NCI-H1105 (cell line): ENCODE measurements at places on chromosomes 13 and 19.

DNA sequence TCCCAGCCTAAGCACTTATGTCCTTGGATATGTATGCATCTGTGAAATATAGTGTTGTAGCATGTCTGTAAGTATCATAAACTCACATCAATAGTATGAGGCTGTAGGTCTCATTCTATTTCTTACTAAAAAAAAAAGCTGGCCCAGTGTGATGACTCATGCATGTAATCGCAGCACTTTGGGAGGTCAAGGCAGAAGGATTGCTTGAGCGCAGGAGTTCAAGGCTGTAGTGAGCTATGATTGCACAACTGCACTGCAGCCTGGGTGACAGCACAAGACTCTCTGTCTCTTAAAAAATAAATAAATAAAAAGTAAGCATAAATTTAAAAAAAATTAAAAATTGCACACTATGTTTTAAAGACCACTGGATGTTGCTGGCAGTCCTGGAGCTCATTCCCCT is 79.1 kb upstream of the SPATA13 start:
- DNase-seq: no peak

GRCh38 chr19:41447732-41448332 is 4.9 kb downstream of the ERICH4 start:
- DNase-seq: no peak

DNA sequence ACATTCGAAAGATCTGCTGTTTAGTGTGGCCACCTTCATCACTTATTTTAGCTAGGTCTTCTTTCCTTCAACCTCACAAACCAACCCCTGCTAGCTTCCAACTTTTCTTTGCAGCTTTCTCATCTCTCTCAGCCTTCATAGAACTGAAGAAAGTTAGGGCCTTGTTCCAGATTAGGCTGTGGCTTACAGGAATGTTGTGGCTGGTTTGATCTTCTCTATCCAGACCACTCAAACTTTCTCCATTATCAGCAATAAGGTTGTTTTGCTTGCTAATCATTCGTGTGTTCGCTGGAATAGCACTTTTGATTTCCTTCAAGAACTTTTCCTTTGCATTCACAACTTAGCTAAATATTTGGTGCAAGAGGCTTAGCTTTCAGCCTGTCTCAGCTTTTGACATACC is 44.7 kb downstream of the CARS2 start:
- no peak for DNase-seq

DNA sequence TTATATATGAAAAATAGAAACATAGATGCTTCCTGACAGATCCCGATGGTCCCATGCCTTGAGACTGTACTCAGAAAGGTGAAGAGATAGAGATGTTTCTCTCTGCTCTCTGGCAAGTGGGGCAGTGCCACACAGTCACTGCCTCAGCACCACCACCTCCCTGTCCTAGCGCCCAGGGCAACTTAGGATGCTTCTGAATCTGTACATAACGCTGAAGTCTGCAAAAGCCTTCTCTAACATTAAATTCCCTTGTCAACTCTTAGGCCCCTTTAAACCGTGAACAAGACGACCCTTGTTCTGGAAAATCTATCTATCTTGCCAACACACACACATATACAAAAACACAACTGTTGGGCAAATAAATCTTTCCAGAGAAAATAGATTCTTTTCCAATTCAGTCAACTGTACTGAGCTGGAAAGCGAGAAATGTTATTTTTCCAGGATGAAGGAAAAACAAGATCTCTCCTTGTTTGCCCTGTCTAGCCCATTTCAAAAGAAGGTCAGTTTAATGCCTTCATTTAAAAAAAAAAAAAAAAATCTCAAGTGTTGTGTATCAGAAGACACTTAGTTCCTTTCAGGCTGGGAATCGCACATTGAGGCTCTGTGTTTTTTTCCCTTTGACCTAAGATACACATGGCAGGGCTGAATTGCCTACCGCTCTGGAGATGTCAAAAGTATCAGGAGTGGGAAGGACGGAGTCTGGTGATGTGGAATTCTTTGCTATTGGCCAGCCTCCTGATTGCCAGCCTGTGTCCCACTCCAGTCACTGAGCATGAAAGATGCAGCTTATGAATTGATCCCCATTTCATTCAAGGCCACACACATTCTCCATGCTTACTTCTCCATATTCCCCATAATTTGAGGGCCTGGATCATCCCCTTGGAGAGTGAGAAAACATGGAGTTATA is 241.4 kb downstream of the LACC1 start:
- no peak for DNase-seq

GRCh38 chr19:2034729-2035589 is 16.1 kb downstream of the MKNK2 start:
- DNase-seq: no peak

DNA sequence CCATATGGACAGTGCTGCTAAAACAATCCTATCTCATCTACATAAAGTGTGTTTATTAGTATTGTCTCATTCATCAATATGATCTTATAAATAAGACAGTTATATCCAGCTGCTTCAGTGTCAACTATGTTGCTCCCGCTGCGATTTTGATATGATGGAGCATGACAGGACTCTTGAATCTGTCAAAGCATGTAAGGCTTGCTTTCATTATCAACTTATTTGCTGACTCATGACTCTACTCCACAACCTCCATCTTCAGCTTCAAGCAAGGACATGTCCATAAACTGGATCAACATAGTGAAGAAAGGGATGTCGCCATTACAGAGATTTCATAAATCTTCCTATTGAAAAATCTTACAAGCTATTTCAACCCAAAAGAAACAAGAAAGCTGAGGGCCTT is 2812.6 kb downstream of the PCDH9 start:
- no peak for DNase-seq

DNA sequence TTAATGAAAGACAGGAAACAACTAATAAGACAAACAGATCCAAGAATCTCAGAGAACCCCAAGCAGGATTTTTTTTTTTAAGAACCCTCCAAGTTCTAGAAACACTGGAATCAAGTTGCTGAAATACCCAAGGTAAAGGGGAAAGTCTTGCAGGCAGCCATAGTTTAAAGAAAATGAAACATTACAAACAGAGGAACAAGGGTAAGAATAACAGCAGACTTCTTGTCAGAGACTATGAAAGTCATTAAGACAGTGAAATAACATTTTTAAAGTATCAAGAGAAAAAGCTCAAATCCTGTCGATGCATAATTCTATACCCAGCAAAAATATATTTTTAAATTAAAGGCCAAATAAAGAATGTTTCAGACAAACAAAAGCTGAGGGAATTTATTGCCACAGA is 67.1 kb downstream of the WASF3 start:
- DNase-seq: no peak

DNA sequence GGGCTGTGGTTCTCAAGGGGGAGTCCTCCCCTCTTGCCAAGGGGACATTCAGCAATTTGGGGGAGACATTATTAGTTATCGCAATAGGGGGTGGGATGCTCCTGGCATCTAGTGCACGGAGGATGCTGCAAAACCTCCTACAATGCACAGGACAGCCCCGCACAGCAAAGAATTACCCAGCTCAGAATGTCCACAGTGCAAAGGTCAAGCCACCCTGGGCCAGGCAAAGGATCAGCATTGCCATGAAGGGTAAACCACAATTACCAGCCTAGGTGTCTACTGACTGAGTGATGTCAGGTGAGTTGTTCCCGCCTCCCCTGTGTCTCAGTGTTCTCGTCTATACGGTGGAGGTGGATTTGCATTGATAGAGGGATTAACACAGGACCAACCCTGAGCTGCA is 2.4 kb upstream of the METTL21C start:
- DNase-seq: no peak

- DNase-seq: no peak
Measured at GRCh38 chr13:36261976-36262375, 35.6 kb downstream of the CCDC169 start.
